ENCODE measurements at places on chromosomes 6 and 20. TPM values are rescaled to one million over a fixed set of nuclear protein-coding genes. Genes with fewer than 3 reads are reported as not detected.

SYCP2L gene
- not detected for total RNA-seq

CYP24A1 gene
- not detected for total RNA-seq

LHFPL5 gene
- not detected for total RNA-seq

ME1 gene
- 8.2 TPM for total RNA-seq

BPIFB2 gene
- total RNA-seq: not detected

PARD6B gene
- total RNA-seq: 0.57 TPM

Measured in vein endothelial cell (primary cell).